ENCODE measurements at places on chromosomes 4 and X. TPM values are rescaled to one million over a fixed set of nuclear protein-coding genes. Genes with fewer than 3 reads are reported as not detected.

- no peak for DNase-seq
These were observed 36.7 kb upstream of the PLK4 start for GRCh38 chr4:127843704-127844600.

DNA sequence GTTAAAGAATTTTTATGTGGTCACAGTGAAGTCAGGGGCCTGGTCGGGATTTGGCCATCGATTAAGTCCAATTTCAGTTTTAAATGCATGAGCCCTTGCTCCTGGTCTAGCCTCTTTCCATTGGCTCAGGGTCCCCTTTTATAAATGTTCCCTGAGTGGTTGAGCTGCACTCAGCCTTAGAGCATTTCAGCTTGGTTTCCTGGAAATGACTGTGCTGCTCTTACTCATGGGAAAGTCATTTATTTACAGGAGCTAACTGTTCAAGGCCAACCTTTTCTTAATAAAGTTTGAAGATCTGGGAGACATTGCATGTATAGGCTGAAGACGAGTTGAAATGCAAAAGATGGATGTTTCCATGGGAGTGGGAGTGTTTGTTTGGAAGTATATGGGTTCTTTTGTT, 98.8 kb upstream of the CLNK start:
- DNase-seq = no peak

DNA sequence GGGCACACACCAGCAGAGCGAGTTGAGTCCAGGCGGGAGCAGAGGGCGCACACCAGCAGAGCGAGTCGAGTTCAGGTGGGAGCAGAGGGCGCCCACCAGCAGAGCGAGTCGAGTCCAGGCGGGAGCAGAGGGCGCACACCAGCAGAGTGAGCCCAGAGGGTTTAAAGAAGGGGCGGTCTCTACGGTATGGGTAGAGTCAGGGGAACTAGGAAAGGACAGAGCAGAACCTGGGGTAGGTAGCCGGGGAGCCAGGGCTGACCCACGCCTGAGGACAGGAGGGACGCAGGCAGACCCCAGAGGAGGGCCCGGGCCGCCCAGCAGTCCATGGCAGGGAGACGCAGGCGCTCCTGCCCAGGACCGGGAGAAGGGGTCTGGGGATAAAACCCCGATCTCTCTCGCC, 22.0 kb upstream of the ADRA2C start:
- DNase-seq = no peak

DNA sequence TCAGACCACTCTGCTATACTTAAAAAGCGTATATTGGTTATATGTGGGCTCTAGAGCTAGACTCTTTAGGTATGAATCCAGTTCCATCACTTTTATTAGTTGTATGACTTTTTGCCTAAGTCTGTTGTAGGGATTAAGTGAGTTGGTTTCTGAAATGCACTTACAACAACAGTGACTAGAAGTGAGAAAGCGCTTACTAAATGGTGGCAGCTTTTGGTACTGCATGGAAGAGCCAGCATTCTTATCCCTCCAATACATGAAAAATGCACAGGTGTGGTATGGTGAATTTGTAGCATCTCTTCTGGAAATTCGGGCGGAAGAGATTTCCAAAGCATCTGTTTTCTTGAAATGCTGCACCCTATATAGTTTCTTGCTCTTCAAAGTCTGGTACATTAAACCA, 117.1 kb downstream of the SPANXA1 start:
- DNase-seq = no peak

DNA sequence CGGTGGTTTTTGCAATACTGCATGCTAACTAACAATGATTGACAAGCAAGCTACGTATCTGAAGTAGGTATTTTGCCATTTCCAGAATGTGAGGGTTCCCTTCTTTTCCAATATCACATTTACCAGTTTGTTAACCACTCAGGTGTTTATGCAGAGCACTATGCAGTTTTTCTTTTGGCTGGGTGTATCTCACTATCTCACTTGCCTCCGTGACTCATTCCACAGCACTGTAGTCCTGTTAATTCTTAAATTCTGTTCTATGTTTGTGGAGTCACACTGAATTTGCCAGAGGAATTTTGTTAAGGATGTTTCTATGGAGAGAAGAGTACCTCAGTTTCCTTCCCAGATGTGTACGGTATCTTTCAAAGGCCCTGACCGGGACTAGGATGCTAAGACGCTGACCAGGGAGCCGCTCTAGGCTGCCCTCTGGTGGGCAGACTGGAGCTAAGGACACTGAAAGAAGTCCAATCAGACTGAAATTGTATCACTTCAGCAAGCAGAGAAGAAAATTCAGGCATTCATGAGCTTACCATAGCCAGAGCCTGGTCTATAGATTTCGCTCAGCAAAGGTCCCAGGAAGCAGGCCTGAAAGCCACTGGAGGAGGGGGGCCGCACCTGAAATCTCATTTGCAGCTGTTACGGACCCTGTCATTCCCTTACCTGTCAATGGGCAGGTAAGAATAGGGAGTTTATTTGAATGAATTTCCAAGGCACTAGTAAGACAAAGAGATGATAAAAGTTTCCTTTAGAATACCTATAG, 388.4 kb upstream of the SPOCK3 start:
- DNase-seq = peak; percentile 42

- DNase-seq = no peak
These were observed 173.5 kb upstream of the C1QTNF7 start for GRCh38 chr4:15254236-15254880.

- DNase-seq = no peak
These were observed 23.9 kb downstream of the SLC39A8 start for GRCh38 chr4:102321260-102321995.

DNA sequence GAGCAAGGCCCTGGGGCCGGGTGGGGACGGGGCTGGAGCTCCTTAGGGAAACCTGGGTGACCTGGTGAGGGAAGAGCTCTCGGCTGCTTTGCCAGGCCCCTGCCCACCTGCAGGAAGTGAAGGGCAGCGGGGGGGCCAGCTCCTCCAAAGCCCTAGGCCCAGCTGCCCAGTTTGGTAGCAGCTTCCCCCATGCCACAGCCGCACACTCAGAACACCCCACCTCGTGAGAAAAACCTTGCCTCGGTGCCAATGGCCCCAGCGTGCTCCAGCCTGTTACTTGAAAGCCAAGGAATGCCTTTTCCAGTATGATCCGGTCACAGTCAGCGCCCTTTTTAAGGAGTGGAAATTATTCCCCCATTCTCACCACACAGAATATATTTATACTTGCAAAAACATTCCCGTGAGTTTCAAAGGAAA, 38.3 kb downstream of the ACOX3 start:
- DNase-seq = no peak

DNA sequence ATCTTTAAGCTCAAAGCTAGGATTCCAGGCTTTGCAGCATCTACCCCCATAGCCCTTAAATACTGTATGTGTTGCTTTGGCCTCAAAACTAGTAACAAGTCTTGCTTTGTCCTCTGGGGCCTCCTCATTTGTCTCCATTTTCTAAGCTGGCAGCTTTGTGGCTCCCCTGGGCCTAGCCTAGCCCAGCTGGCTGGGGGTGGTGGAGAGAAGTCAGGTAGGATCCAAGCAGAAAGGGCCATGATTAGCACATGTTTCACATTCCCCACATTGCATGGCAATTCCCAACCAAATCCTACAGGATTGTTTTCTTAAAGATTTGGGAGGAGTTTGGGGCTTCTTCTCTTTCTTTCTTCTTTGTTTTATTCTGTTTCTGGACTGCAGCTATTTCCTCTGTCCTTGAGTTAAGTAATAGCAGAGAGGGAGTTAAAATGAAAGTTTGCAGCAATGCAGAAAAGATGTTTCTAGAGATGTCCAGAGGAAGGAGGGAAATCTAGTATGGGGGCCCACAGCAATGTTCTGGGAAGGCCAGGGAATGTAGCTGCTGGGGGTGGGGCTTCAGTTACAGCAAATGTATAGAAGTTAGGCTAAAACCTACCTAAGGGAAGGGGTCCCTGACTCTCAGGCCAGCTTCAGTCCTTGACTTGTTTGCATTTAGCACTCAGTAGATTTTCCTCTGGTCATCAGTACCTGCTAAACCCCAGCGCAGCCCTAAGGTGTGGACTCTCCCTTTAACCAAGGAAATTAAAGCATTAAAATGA, 92.1 kb downstream of the SHROOM4 start:
- no peak for DNase-seq

DNA sequence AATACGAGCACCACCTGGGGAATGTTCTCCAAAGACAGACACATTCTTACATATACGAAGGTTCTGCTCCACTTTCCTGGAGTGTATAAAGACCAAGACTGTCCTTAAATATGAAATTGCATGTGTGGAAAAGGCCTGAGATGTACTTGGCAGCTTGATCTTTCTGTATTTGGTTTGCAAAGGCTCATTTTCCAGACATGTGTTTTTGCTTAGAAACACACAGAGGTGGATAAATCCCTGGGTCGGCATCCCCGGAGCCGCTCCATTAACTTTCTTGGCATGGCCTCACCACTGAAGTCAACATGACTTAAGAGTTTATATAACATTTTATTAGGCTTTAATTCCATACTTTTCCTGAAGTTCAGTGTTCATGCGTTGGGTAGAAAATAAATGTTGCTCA, 239.4 kb downstream of the LDB2 start:
- no peak for DNase-seq

DNA sequence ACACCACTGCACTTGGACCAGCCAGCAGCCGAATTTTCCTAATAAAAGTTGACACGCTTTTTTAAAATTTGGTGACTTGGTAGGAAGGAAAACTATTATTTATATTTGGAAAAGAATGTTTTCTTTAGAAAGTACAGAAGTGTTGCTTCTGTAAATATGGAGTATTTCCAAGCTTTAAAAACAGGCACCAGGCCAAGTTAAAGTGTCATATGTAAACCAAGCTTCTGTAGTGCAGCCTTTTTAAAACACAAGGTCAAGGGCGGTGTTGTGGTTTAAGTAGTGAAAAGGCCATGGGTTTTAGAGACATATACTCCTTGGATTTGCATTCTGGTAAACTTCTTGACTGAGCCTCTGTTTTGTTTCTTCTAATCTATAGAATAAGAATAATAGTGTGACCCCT, 62.7 kb downstream of the TRIM2 start:
- DNase-seq = no peak

GRCh38 chrX:154046940-154047610, 27.4 kb upstream of the IRAK1 start:
- DNase-seq = no peak

GRCh38 chr4:23837371-23837770, 52.5 kb downstream of the PPARGC1A start:
- DNase-seq = no peak

DNA sequence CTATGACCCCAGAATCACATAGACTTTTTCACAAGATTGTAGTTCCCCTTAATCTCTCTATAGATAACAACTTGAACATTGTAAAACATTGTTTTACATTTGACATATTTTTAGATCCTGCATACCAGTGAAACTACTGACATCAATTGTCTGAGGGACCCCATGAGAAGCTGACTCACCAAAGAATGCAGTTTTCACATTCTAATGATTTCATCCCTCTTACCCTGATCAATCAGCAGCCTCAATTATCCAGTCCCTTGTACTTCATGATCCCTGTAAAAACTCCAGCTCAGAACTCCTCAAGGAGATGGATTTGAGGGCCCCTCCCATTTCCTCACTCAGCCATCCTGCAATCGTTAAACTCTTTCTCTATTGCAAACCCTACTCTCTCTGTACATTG, 411.0 kb upstream of the NDST3 start:
- no peak for DNase-seq

- no peak for DNase-seq
These were observed 24.1 kb downstream of the CXCL8 start for GRCh38 chr4:73764513-73764912.

DNA sequence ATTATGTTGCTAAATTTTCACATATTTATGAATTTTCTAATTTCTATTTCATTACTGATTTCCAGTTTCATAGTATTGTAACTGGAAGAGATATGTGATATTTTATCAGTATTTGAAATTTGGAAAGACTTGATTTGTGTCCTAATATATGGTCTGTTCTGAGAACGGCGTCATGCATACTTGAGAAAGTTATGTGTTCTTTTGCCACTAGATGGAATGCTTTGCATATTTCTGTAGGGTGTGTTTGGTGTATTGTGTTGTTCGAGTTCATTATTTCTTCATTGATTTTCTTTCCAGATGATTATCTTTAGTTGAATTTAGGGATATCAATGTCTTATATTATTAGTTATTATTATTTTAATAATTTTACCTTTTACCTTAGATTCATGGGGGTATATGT, 110.6 kb upstream of the ITM2A start:
- DNase-seq = no peak

DNA sequence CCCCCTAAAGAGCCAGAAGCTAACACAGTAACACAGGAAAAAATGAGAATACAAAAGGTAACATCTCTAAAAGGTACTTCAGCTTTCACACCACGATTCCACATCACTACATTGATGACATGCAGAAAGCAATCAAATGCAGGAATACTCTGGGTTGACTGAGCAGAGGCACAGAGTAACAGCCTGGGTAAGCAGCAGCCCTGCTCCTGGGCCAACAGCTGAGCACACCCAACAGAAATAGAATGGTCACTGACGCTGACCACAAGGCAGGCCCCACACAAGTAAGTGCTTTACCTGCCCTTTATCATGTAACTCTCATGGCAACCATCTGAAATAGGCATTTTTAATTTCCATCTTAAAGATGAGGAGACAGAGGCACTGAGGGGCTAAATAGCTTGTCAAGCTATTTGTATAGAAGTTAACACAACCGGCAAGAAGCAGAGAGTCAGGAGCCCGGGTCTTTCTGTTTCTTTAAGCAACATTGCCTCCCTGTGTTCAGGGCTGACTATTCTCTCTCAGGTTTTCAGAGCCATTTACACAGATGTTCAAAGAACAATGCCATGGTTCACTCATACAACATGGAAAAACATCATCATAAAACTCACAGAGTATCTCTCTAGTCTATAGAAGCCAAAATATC, 168.9 kb downstream of the ZNF674 start:
- DNase-seq = peak; percentile 15

DNA sequence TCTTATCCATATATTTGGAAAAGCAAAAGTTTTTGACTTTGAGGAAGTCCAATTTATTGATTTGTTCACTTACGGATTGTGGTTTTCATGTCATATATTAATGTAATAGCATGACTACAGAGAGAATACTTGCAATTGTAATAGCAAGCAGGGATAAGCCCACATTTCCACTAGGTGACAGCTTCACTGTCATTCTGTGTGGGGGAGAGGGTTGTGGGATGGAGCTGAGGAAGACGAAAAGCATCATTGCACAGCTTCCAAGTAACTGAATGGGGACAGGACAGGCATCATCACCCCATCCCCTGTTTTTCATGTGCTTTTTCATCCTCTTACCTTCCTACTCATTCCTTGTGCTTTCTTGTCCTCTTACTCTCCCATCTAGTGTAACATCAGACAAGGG, 31.4 kb downstream of the BEX3 start:
- DNase-seq = no peak

- no peak for DNase-seq
These were observed 700.6 kb upstream of the PITX2 start for GRCh38 chr4:111323496-111323895.

GRCh38 chr4:130603043-130603442, 1507.1 kb downstream of the C4orf33 start:
- DNase-seq = no peak

GRCh38 chr4:110615353-110616237, 7.3 kb downstream of the PITX2 start:
- DNase-seq = no peak

- DNase-seq = no peak
These were observed 24.4 kb upstream of the PIGA start for GRCh38 chrX:15359701-15360100.

Gene DIPK2B
- polyA plus RNA-seq = 8.0 TPM

Gene PDZD4
- polyA plus RNA-seq = 8.9 TPM

Gene GAGE12H
- not detected for polyA plus RNA-seq

Gene IGFBP7
- polyA plus RNA-seq = 669 TPM

Gene TBX22
- polyA plus RNA-seq = 4.1 TPM

Gene GDI1
- polyA plus RNA-seq = 132 TPM

Gene USP17L25
- polyA plus RNA-seq = not detected

Gene ERAS
- polyA plus RNA-seq = 0.04 TPM

Gene ZCCHC18
- 3.6 TPM for polyA plus RNA-seq

Gene TRIM2
- polyA plus RNA-seq = 74.3 TPM

Gene ZNF330
- 51.1 TPM for polyA plus RNA-seq

Gene DYNLT3
- polyA plus RNA-seq = 51.3 TPM

Data from right renal pelvis (tissue), 4 donors.